ENCODE measurements at places on chromosomes 2 and 18.

DNA sequence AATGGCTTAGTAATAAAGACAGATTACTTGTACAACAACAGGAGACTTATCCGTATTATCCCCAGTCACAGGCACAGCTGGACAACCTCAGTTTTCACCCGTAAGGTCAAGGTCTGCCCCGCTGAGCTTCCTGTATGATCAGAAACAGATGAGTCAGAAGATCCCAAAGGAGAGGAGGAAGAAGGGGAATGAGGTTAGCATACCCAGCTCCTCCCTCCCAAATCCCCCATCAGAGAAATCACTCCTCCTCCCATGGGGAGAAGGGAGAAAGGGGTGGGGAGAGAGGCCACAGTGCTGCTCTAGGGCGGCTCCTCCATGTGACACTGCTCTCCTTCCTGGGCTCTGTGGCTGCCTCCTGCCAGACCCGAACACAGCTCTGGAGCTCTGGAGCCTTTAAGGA is 53.8 kb upstream of the SPTBN1 start:
- peak; percentile 81 for DNase-seq

GRCh38 chr2:118907759-118908158 is 34.2 kb upstream of the MARCO start:
- DNase-seq, result no peak

DNA sequence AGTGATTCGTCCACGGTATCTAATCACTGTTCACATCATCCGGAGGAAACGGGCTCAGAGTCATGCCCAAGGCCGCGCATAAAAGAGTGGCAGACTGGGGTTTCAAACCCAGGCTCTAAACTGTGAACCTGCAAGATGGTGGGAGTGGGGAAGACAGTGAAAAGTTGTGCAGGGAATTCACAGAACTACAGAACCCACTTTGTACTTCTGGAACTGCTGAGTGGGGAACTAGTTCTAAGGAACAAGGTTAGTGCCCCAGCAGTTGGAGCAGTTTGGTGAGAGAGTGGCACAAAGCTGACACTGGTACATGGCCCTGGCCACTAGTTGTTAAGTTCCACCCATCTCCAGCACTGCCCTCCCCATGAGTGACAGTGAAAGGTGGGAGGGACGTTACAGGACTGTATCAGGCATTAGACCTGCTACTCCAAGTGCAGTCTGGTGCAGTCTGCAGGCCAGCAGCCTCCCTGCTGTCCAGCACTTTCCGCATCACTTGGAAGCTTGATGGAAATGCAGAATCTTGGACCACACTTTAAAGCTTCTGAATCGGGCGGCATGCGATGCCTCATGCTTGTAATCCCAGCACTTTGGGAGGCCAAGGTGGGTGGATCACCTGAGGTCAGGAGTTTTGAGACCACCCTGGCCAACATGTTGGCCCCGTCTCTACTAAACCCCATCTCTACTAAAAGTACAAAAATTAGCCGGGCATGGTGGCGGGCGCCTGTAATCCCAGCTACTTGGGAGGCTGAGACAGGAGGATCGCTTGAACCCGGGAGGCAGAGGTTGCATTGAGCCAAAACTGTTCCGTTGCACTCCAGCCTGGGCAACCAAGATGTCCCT is 47.3 kb downstream of the C2orf42 start:
- DNase-seq, result peak; percentile 89

GRCh38 chr2:157178874-157179273 is 78.6 kb upstream of the GALNT5 start:
- DNase-seq, result no peak

DNA sequence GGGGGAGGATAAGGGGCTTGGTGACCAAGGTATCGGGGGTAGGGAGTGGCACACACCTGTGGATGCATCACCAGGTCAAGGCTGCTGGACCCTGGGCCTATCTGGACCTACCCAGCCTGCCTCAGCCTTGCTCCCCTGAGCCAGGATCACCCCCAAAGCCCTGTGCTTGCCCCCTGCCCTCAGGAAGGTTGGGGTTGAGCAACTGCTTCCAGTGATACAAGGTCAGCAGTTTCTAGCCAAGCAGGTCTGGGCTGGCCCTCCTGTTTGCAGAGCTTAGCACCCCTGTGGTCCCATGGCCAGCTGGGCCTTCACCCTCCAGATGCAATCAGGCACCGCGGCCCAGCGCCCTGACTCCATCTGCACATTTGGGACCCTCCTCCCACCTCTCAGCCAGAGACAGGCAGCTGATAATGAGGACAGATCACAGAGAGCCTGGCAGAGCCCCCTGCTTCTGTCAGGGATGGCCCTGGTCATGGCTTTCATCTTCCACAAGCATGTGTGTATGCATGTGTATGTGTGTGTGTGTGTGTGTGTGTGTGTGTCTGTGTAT is 154.6 kb downstream of the TFCP2L1 start:
- no peak for DNase-seq

- DNase-seq, result no peak
Measured at GRCh38 chr18:33673689-33674088, 95.7 kb downstream of the ASXL3 start.

GRCh38 chr2:240646900-240647502 is 21.7 kb downstream of the GPR35 start:
- DNase-seq, result no peak

- DNase-seq, result peak; percentile 77
Measured at GRCh38 chr2:217555081-217555876, 447.5 kb downstream of the TNS1 start.

DNA sequence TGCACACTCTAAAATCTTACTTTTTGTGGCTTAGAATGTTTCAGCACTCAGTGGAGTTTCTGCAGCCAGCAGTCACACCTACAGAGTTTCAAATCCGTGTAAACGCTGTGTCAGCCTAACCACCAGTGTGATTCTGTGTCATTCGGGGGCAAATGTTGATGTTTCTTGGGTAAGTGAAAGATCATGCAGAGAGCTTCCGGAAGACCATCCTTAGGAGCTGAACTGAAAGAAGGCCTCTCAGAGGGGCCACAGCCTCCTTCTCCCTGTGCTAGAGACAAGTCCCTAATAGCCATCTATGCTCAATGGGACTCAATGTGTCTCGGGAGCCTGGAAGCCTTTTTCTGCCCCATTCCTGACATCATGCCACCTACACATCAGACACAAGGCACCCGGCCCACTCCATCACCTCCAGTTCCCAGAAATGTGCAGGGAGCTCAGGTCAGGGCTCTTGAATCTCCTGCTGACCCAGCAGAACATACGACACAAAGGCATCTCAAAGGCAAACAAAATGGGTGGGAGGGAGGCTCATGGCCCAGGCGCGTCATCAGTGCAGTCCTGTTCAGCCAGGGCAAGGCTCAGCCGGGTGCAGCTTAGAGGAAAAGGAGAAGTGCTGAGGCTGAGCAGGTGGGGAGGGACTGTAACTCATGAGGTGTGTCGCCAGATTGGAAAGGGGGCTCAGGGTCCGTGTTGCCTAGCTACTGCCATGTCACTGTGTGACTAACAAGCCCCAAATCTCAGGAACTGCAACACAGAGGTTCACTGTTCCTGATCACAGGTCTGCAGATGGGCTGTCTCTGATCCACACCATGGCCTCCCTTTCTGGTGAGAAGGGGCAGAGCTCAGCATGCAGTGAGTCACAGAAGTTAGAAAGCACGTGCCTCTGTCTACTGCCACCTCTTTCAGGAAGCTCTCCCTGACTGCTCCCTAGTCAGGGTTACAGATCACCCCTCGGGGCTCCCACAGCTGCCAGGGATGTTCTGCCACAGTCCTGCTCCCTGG is 82.0 kb downstream of the SMAD7 start:
- DNase-seq, result no peak

DNA sequence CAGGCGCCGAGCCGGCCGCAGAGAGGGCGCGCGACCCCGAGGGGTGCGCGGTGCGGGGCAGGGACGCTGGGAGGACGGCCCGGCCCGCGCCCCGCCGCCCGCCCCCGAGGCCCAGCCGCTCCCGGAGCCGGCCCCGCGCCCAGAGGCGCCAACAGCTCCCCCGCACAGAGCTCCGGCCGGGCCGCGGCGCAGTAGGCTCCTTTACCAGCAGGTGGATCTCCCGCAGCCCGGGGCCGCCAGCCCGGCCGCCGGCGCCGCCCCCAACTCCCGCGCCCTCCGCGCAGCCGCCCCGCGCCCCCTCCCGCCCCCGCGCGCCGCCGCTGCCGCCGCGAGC is 258 bp downstream of the MGAT4A start:
- no peak for DNase-seq

GRCh38 chr18:6088432-6088831 is 193.1 kb upstream of the TMEM200C start:
- DNase-seq, result no peak

DNA sequence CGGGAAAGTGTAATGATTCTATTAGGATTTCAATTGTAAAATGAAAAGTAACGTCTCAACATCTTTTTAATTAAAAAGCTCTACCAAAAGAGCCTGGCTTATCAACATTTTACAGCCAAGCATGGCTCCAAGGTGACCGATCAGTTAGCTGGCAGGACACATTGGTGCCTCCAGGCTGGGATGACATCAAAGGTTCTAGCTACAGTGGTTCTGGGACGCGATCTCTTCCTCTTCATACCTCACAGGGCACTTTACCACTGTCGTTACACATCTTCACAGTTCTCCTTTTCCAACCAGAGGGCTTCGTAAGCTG is 693 bp downstream of the ORC2 start:
- DNase-seq, result no peak

DNA sequence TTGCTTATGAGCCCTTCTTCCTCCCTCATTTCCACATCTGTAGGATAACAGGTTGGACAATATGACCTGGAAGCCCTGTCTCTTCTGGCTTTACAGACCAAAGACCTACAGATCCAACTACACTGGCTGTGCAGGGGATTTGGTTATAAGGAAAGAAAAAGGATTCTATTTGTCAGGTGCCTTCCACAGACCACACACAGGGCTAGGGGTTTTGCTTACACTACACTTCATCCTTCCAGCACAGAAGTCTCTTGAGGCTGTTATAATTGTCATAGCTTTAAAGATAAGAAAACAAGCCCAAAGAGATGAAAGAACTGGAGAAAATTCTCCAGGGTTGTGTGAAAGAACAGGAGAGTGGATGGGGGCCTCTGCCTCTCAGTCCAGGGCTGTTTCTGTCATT is 302.6 kb downstream of the MYCN start:
- DNase-seq, result no peak

DNA sequence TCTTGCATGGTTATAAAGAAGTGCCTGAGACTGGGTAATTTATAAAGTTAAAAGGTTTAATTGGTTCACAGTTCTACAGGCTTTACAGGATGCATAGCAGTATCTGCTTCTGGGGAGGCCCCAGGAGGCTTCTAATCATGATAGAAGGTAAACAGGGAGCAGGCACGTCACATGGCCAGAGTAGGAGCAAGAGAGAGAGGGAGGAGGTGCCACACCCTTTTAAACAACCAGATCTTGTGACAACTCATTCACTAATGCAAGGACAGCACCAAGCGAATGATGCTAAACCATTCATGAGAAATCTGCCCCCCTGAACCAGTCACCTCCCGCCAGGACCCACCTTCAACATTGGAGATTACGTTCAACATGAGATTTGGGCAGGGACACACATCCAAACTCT is 141.1 kb downstream of the EN1 start:
- no peak for DNase-seq

- DNase-seq, result no peak
Measured at GRCh38 chr2:207054521-207054920, 111.2 kb downstream of the KLF7 start.

DNA sequence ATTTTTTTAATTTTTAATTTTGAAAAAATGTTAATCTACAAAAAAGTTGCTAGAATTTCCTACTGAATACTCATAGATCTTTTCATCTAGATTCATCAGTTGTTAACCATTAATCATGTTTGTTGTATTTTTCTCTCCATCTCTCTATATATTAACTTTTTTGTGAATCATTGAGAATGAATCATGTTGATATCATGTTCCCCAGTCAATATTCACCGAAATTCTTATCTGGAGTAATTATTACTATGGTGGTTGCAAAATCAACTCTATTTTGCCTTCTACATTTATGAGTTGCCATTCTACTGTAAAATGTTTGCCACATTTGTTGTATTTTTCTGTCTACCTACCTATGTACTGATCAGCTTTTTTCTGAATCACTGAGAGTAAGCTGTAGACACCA is 154.0 kb downstream of the SPP2 start:
- DNase-seq, result no peak

DNA sequence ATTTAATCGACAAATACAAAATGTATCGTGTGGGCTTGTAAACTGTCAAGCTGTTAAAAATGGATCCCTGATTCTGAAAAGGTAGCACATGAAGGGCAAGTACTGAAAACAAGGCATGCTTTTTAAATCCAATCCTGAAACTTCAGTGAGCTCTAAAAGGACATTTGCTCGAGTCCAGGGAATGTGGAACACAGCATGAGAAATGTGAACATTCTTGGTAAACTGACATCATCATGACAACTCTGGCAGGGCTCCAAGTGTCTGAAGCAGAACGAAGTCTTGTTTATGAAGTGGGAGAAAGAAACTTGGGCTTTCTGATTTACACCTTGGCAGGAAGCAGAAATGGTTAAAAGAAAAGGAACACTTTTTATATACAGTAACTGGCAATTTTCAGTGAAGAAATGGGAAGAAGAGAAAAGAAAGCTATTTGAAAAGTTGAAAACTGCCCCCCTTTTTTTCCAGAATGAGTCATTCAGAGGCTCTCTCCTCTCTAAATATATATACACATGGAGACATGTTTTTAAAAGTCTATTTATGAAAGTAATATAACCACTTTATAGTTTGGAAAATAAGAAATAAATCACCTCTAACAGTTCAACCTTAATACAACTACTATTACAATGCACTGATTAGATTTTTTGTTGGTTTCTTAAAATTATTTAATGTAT is 120.8 kb downstream of the GAREM1 start:
- DNase-seq, result peak; percentile 6

- DNase-seq, result no peak
Measured at GRCh38 chr2:18167871-18168270, 289.4 kb downstream of the KCNS3 start.

GRCh38 chr2:68319398-68320117 is at the start of gene CNRIP1:
Gene CNRIP1 (minus strand): TSS chr2:68319949. CDS start chr2:68319400, 549 bp downstream.
- DNase-seq, result peak; percentile 74

- DNase-seq, result no peak
Measured at GRCh38 chr2:233760043-233760442, at the start of gene UGT1A1. Gene UGT1A1 (plus strand): TSS chr2:233760270. CDS start chr2:233760288, 18 bp downstream.

- peak; percentile 54 for DNase-seq
Measured at GRCh38 chr2:46306330-46306751, 9.1 kb downstream of the EPAS1 start.

- DNase-seq, result no peak
Measured at GRCh38 chr18:48931680-48932461, 18.9 kb downstream of the SMAD7 start.

GRCh38 chr18:49495480-49495879 is 8.4 kb upstream of the C18orf32 start:
- DNase-seq, result no peak

- peak; percentile 46 for DNase-seq
Measured at GRCh38 chr2:231604101-231604684, 11.5 kb downstream of the TEX44 start.
